Stimulated activated CD4-positive, alpha-beta T cell treated with anti-CD3 and anti-CD28 coated beads, Interleukin-15, amount 100 ng/mL, for 1 hour (primary cell): ENCODE measurements at places on chromosomes 2 and 18.

- DNase-seq, result no peak
Measured at GRCh38 chr2:85242321-85242720, 85.5 kb downstream of the TGOLN2 start.

DNA sequence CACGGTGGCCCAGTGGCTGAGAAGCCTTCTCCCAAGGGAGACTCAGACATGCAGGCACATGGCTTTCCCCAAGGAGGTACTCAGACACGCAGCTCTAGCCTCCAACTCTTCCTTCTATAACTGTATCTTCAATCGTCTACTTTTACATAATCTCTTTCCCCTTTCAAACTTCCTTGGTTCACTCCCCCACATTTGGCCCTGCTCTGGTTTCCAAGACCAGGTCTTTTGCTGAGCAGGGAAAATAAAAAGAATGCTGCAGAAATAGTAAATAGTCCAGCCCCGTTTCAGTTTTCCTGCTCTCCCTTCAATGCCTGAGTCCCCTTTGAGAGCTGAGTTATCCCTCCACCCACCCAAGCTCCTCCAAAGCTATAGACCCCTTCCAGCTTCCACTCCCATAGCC is 635.0 kb downstream of the ARHGAP15 start:
- DNase-seq, result no peak

DNA sequence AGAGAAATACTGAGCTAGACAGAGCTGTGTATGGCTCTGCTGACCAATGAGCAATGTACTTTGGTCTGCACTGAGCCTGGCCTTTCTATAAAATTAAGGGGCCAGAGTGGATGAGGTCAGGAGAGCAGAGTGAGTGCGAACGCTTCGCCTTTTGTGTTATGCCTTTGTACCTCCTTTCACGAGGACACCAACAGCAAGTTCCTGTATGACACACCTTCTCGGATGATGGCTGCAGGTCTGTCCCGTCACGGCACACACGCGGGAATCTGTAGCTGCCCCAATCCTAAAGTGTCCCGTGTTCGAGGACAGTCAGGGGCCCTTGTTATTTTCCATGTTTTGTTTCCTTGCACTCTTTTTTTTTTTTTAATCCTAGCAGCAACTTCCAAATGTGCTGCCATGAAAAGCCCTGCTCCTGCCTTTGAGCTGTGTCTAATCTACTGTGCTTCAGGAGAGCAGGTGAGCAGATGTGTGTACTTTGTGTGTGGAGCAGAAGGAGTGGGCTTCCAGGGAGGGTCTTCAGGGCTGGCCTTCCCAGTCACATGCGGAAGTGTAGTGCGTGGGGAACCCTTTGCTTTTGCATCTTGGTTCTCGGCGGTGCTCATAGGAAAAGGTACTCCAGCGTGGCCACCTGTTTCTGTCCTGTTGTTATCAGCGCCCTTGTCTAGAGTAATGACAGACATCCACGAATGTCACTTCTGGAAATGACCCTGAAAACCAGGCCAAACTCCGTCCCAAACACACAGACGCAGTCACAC is 213.2 kb downstream of the NDUFA10 start:
- DNase-seq, result no peak

- no peak for DNase-seq
Measured at GRCh38 chr2:178306352-178307073, 112.2 kb downstream of the OSBPL6 start.

GRCh38 chr2:128789776-128790455 is 471.2 kb upstream of the HS6ST1 start:
- DNase-seq, result no peak

DNA sequence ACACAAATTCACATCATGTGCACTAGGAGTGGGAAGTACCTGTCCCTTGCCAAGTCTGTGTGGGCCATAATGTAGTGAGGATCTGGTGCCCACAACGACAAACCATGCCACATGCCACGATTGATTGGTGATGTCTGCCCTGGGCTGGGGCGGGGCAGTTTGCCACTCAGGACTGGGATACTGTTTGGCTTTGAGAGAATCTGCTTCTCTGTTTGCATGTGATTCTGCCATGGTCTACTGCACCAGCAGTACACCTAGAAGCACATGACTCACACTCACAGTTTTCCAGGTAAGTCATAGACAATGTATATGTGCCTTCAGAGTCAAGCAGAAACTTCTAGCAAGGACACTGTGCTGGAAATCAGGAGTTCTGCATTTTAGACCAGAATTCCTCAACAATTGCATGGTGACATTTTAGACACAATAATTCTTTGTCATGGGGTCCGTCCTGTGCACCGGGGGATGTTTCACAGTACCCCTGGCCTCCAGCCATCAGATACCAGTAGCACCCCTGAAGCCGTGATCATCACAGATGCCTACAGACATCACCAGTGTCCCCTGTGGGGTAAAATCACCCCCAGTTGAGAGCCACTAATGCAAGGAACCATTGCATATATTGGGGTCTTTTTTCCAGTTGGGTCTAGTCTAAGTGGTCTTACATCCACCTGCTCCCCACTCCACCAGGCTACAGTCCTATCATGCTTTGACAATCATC is 278.3 kb downstream of the EIPR1 start:
- no peak for DNase-seq

- DNase-seq, result no peak
Measured at GRCh38 chr2:37168217-37168981, 11.6 kb upstream of the EIF2AK2 start.

DNA sequence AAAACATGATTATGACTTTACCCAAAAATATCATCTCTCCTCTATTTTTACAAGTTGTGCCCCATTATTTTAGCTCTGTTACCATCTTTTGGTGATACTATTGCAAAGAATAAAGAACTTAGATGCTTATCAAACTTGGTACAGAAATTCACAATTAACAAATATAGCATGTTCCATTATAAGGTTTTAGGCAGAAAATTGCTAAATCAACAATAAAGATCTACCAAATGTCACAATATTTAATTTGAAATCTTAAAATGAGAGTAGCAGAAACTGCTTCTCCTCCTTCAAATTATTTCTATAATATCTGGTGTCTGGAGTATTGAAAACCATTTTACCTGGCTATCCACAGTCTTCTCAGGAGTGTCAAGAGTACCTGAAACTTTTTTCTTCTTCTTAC is 8.7 kb downstream of the NIFK start:
- DNase-seq, result no peak

DNA sequence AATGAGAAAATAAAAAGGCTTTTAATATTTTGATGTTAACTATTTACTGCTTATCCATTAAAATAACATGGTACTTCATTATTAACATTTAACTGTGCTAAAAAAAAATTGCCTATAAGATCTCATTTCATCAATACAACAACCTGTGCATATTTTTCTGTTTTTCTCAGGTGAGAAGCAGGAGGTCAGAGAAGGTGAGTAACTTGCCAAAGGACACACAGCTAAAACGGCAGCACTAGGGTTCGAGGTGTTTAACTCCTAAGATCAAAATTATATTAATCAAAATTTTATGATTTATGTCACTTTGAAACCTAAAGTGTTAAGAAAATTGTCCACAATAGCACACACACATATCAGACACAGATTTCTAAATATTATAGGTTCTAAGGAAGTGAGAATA is 366.0 kb downstream of the TGIF1 start:
- DNase-seq, result no peak
